ENCODE measurements at places on chromosomes 1 and 21. TPM values are rescaled to one million over a fixed set of nuclear protein-coding genes. Genes with fewer than 3 reads are reported as not detected.

The SLX9 gene
- total RNA-seq = 48.3 TPM

The KCNA2 gene
- total RNA-seq = 0.17 TPM

The TATDN3 gene
- 15.3 TPM for total RNA-seq

The WDR64 gene
- total RNA-seq = not detected

The KMO gene
- total RNA-seq = 15.3 TPM

The CDA gene
- 52.8 TPM for total RNA-seq

The TNFRSF18 gene
- total RNA-seq = 0.67 TPM

The SHISAL2A gene
- not detected for total RNA-seq

The NBPF10 gene
- total RNA-seq = 3.9 TPM

The GOLT1A gene
- total RNA-seq = 4.2 TPM

The C1QA gene
- not detected for total RNA-seq

The RPE65 gene
- total RNA-seq = not detected

The TEDDM1 gene
- total RNA-seq = not detected

The UBL4B gene
- not detected for total RNA-seq

The ADIPOR1 gene
- 157 TPM for total RNA-seq

The TMEM82 gene
- not detected for total RNA-seq

The FOXJ3 gene
- total RNA-seq = 40.6 TPM

The SYPL2 gene
- not detected for total RNA-seq

The ANKRD65 gene
- 7.5 TPM for total RNA-seq

The GPR25 gene
- total RNA-seq = not detected

The TEX38 gene
- not detected for total RNA-seq

The ATP13A2 gene
- total RNA-seq = 180 TPM

The PTGFR gene
- total RNA-seq = not detected

The PCAT6 gene
- 4.1 TPM for total RNA-seq

Data from mammary epithelial cell (primary cell).